ENCODE measurements at places on chromosomes 7 and 10. TPM values are rescaled to one million over a fixed set of nuclear protein-coding genes. Genes with fewer than 3 reads are reported as not detected.

The UCMA gene
- not detected for polyA plus RNA-seq

GRCh38 chr10:72080042-72080975 lies 8.0 kb downstream of the SPOCK2 start:
- no peak overlapping the region for H3K27ac ChIP-seq
- DNase-seq = no peak
- H3K27me3 ChIP-seq = peaks cover 16% of the 10 kb centered on the region
- no peaks in the 10 kb centered on the region for H3K4me1 ChIP-seq
- H3K4me3 ChIP-seq = no peak overlapping the region

The C10orf105 gene
- 0.06 TPM for polyA plus RNA-seq

GRCh38 chr10:81886939-81887338 lies 11.9 kb downstream of the NRG3 start:
- H3K4me3 ChIP-seq = no peak overlapping the region
- no peaks in the 10 kb centered on the region for H3K4me1 ChIP-seq
- no peak overlapping the region for H3K27ac ChIP-seq
- DNase-seq = no peak
- no peaks in the 10 kb centered on the region for H3K27me3 ChIP-seq

GRCh38 chr7:81833401-81833800 lies 63.6 kb upstream of the HGF start:
- no peak overlapping the region for H3K27ac ChIP-seq
- no peaks in the 10 kb centered on the region for H3K27me3 ChIP-seq
- H3K36me3 ChIP-seq = no peaks in the 10 kb centered on the region
- DNase-seq = peak; percentile 7

The EPO gene
- not detected for polyA plus RNA-seq

GRCh38 chr10:91103384-91104192 lies 116.9 kb upstream of the PCGF5 start:
- no peaks in the 10 kb centered on the region for H3K36me3 ChIP-seq
- H3K27me3 ChIP-seq = peaks cover 43% of the 10 kb centered on the region

- H3K36me3 ChIP-seq = no peaks in the 10 kb centered on the region
- H3K27ac ChIP-seq = no peak overlapping the region
- H3K4me1 ChIP-seq = no peaks in the 10 kb centered on the region
- no peak for DNase-seq
- no peaks in the 10 kb centered on the region for H3K27me3 ChIP-seq
Measured at GRCh38 chr7:124779194-124779593, 13.6 kb upstream of the GPR37 start.

DNA sequence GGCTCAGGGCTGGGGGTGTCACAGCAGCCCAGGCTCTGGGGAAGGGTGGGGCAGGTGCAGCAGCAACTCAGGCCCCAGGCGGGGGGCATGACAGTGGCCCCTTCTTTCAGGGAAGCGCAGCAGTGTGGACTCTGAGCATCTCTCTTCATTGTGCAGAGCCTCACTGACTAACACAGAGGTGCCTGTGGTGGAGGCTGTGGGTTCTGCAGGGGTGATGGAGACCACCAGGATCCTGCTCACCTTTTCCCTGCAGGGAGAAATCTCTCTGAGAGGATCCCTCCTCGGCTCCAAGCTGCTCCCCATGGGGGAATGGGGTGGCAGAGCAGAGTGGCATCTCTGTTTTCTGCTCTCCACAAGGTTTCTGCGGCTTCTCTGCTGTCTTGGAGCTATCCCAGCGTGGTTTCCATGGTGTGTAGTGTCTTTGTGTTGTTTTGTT lies 37.8 kb upstream of the SHH start:
- H3K4me3 ChIP-seq = no peak overlapping the region
- no peaks in the 10 kb centered on the region for H3K27me3 ChIP-seq
- no peak for DNase-seq
- no peaks in the 10 kb centered on the region for H3K4me1 ChIP-seq

DNA sequence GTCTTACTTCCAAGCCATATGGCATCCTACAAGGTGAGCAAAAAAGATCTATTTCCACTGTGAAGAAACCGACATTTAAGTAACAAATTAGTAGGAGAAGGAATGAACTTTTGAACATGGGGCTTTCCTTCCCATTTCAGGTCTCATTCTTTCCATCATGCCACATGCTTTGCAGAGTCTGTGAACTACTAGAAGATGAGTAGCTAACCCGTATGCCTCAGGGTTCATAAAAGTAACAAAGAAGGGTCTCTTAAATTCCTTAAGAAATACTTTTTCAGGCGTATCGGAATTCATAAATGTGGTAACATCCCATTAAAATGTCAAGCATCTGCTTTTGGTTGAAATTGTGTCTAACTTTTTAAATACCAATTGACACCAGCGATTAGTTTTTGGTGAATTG lies 81.3 kb upstream of the TNS3 start:
- no peaks in the 10 kb centered on the region for H3K36me3 ChIP-seq
- H3K27me3 ChIP-seq = no peaks in the 10 kb centered on the region
- no peak overlapping the region for H3K27ac ChIP-seq
- no peak overlapping the region for H3K4me3 ChIP-seq
- no peaks in the 10 kb centered on the region for H3K4me1 ChIP-seq

DNA sequence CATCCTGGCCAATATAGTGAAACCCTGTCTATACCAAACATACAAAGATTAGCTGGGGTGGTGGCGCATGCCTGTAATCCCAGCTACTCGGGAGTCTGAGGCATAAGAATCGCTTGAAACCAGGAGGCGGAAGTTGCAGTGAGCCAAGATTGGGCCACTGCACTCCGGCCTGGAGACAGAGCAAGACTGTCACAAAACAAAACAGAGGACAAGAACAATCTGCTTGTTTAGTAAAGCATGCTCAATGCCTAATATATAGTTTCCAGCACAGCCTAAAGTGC lies 1.8 kb upstream of the SEC24C start:
- H3K36me3 ChIP-seq = peaks cover 4% of the 10 kb centered on the region
- no peak overlapping the region for H3K4me3 ChIP-seq
- no peak for DNase-seq
- no peak overlapping the region for H3K27ac ChIP-seq

DNA sequence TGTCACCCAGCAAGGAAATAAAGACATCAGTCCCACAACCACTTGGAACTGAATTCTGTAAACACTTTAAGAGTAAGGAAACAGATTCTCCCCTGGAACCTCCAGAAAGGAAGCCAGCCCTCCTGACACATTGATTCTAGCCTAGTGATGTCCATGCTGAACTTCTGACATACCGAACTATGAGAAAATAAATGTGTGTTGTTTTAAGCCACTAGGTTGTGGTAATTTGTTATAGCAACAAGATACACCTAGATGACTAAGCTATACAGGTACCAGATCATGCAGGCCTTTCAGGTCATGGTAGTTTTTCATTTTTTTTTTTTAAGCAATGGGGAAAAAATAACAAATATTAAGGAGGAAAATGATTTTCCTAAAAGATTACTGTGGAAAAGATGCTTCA lies 37.6 kb upstream of the LRRTM3 start:
- no peaks in the 10 kb centered on the region for H3K27me3 ChIP-seq
- H3K4me3 ChIP-seq = no peak overlapping the region
- DNase-seq = no peak

Data from GM23248 (cell line).